ENCODE measurements at places on chromosomes 7 and 10.

DNA sequence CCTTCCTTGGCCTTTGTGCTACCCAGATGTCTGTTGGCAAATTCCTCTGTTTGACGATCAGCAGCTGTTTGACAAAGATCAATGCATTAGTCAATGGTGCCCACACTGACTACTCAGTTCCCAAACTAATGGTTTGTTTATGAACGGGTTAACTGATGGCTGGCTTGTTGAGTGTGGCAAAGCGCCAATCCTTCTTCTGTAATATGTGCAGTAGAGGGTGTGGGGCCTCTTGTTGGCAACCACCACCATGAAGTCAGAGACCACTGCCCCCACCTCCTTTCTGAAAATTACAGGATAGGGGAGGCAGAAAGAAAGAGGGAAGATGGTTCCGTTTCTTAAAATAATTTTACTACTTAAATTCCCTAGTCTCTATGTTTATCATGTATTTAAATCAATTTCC, 2.6 kb upstream of the PLCE1 start:
- no peak for DNase-seq

GRCh38 chr10:119634219-119634544, 17.0 kb upstream of the BAG3 start:
- no peak for DNase-seq

DNA sequence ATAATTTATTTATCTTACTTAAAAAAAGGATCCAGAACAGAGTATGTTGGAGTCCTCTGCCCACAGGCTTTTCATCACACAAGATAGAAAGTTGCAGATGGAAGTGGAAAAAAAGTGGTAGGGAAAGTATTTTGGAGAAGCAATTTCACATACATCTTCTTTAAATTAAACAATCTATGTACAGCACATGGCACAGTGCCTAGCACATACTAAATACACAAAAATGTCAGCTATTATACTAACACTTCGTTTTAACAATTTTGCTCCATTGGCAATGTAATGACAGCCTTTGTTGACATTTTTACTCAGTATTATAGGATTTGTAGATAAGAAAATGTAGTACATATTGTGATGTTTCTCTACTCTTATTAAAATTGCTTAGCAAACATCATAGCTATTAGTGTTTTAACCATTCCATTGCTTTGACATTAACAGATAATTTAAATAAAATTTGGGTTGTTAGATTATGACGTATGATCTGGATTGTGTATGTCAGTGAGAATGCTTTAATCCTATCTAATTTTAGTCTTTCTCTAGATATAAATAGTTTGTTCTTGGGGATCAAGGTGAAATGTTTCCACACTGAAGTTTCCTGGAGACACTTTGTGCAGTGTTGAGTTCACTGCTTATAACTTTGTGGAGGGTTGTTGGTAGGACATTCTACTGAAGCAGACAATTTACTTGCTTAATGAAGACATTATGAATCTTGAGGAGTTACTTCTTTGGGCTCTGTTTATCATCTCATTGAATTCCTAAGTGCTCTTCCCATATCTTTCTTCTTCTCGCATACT, 202.8 kb upstream of the DKK1 start:
- DNase-seq, result no peak

DNA sequence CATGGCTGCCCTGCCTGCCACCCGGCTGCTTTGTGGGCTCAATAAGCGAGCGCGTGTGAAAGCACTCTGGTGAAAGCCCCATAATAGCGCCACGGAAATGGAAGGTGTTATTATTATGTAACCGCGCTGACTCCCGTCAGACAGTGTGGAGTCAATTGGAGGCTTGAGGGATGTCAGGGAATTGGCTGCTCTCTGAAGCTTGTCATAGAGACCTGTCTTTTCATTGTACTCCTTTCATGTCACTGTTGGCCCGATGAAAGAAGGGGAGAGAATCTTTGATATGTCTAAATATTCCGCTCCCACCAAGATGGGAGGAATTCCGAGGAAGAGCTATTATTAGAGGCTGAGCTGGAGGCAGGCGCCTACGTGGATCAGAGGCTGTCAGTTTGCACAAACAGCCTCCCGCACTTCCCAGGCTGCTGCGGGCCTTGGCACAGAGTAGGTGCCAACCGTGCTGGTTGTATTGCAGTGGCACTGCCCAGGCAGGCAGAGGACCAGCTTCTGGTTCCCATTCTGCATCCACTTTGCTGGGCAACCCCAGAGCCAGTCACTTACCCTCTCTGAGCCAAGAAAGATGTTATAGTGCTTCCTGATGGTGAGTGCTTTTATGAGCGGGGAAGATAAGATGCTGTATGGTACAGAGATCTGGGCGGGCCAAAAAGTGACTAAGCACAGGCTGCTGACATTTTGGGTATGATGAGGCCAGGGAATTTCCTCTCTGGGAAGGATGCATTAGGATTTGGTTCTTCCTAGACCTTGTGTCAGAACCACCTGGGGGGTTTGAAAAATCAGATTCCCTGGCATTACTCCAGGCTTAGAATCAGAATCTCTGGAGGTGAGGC, 151.4 kb downstream of the RPS24 start:
- no peak for DNase-seq

- DNase-seq, result no peak
Observed at GRCh38 chr10:132709471-132709951, 76.4 kb downstream of the NKX6-2 start.

- no peak for DNase-seq
Observed at GRCh38 chr7:43650457-43651052, 67.6 kb downstream of the STK17A start.

DNA sequence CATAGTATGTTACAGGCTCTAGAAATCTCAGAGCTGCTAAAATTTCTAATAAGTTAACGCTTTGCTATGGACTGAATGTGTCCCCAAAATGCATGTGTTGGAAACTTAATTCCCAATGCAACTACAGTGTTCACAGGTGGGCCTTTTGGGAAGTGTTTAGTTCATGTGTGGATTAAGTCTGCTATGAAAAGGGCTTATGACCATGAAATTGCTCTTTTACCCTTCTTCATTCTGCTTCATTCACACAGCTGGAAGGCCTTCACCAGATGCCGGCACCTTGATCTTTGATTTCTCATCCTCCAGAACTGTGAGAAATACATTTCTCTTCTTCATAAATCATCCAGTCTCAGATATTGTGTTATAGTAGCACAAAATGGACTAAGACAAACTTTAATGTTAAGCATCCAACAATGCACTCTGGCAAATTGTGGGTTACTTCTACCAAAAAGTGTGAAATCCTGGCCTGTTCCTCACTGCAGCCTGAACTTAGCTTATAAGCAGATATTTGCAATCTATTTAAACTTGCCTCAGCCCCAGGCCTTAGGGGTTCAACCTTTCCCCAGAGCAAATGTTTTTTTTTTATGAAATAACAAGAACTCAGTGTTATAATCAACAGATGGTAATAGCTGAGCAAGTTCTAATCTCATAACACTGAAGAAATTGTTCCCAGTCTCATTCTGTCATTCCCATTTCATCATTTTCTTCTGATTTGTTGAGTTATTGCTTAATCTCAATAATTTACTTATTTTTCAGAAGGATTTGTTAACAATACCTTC, 523.6 kb downstream of the KIF20B start:
- DNase-seq, result no peak
